ENCODE measurements at places on chromosomes 2 and 18. TPM values are rescaled to one million over a fixed set of nuclear protein-coding genes. Genes with fewer than 3 reads are reported as not detected.

The PARD3B gene
- 101 TPM for total RNA-seq

The TBR1 gene
- total RNA-seq: not detected

The TMEM131 gene
- total RNA-seq: 40.0 TPM

The STAM2 gene
- 18.9 TPM for total RNA-seq

The CPO gene
- total RNA-seq: not detected

The DQX1 gene
- not detected for total RNA-seq

DNA sequence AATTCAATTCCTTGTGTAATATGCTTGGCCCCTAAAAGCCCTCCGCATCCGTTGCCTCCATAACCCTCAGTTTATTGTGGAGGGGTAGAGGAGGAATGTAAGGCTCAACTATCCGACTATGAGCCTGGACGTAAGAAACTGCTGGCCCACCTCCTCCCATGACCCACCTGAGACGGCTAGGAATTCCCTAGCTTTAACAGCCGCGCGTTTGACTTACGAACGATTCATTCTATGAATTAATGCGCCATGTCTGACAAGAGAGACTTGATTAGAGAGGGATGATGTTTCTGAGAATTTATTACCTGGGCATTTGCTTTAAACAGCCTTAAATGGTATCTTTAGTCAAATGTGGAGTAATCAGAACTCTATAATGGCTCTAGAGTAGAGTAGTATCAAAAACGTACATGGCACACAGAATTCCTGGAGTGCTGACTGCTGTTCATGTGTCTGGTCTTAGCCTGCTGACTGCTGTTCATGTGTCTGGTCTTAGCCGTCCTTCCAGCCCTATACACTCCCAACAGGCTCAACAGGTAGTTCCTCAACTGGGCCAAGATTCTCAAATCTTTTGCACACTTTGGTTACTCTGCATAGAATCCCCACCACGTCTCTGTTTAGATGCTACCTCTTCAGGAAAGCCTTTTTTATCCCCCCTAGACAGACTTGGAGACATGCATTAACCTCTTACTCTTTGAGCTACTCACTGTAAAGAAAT, 899 bp upstream of the GFPT1 start:
- no peak for DNase-seq

GRCh38 chr2:14543284-14543683, 89.2 kb upstream of the LRATD1 start:
- no peak for DNase-seq

- no peak for DNase-seq
These were observed 181.8 kb downstream of the PHLPP1 start for GRCh38 chr18:62897153-62897552.

GRCh38 chr2:101699755-101700461, 2.4 kb downstream of the MAP4K4 start:
- DNase-seq: no peak

- DNase-seq: no peak
These were observed 45.7 kb downstream of the QPCT start for GRCh38 chr2:37389989-37390765.

DNA sequence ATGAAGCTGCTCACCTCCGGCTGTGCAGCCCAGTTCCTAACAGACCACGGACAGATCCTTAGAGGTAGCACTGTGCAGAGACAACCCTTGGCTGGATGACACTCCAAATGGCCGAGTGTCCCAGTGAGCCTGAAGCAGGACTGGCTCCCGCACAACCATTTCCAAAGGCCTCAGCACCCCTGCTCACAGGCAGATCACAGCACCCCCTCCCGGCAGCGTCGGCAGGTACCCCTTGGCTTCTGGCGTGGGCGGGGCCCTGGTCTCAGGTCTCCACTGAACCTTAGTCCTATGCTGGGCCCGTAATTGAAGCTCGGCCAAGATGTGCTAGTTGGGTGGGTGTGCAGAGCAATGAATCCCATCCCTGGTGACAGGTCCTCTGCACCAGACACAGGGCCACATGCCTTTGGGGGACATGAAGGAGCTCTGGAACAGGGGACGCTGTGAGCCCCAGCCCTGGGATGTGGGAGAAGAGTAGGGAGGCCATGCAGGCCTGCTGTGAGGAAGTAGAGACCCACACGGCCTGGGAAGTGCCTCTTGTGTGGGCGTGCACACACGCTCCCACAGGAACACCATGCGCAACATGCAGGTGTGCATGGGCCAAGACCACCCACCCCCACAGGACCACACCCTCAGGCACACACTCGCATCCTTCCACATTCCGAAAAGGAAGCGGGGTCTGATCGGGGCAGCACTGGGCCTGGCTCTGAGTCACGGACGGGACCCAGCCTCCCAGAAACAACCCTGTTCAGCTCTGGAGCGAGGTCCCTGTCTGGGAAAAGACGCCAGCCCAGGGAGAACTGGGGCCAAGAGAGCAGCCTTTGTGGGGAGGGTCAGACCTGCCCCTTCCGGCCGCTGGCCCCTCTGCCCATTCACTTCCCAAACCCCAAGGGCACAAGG, 2.8 kb downstream of the DUSP2 start:
- no peak for DNase-seq

DNA sequence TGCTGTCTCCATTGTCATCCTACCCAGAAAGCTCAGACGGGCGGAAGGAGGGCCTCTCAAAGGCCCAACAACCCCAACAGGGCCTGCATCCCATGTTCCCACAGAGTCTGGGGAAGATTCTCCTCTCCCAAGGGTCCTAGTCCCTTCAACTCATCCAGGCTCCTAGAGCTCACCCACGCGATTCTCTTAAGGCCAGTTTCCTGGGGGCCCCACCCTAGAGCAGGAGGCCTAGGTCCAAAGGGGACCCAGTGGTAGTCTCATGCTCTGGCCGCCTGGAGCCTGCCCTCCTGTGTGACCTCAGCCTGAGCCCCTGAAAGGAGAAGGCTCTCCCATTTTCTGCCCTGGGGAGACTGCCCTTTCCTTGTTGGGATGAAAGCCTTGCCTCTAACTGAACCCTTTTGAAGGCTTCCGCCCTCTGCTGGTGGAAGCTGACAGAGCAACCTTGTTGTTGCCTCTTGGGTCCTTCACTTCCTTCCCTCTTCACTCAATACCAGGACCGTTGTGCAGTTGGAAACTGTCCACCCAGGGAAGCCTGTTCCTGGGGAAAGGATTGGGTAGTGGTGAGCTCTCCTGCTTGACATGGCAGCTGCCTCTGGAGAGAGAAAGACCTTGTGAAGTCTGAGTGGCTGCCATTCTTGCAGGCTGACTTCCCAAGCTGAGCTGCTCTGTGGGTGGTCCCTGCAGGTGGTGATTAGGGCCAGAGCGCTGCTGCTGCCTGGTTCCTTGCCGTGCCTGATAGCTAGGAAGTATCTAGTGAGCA, 86.0 kb upstream of the ALPP start:
- peak; percentile 50 for DNase-seq

DNA sequence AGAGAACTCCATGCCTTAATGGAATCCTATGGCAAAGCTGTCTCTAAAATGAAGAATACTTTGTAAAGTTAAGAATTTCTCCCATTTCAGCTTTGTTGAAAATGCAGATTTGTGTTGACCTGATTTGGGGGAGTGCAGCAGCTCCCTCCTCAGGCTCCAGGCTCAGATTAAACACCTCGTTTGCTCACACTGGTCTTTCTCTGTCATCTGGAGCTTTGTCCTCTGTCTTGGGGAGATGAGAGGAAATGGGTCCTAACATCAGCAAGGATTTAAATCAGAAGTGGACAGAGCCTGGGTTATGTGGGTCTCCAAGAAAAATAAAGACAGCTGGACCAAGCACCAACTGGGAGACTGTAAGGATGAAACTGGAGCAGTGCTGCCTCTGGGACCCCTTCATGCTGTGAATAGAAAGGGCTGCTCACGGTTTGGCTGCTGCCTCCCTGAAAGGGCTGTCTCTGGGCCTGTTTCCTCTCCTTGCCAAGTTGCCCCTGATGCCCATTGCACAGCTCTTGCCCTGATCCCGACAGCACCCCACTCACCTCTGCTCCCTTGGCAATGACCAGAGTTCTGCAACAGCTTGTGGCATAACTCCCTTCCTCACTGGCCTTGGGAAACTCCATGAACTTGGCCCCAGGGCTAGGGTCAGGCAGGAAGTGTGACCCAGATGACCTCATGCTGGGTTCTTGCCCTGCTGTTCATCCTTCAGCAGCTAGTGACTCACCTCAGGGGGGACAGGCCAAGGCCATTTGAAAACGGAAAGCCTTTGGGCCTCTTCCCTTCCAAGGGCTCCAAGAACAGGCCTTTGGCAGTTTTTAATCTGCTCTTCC, 197.2 kb downstream of the CYP26B1 start:
- DNase-seq: peak; percentile 61

GRCh38 chr2:233519787-233520611, 46.6 kb downstream of the USP40 start:
- no peak for DNase-seq

DNA sequence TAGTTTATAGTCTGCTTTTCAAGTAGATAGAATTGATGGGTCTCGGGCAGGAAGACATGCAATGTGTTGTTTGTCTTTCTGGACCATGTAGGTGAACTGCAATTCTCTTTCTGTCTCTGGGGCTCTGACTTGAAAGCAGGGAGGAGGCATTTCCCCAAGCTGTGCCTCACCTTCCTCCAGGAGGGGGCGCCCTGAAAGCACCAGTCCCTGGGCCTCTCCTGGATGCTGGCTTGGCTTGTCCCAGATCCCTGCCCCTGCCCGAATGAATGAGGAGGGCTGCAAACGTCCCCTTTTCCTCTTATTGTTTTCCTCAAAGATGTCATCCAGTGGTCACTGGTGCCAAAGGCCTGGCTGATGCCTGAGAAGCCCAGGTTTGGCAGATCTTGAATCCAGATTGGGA, 270.6 kb downstream of the CELF4 start:
- no peak for DNase-seq

- no peak for DNase-seq
These were observed 61.8 kb downstream of the COMMD1 start for GRCh38 chr2:61967262-61967661.

GRCh38 chr2:207935121-207935990, 90.0 kb downstream of the PLEKHM3 start:
- no peak for DNase-seq

DNA sequence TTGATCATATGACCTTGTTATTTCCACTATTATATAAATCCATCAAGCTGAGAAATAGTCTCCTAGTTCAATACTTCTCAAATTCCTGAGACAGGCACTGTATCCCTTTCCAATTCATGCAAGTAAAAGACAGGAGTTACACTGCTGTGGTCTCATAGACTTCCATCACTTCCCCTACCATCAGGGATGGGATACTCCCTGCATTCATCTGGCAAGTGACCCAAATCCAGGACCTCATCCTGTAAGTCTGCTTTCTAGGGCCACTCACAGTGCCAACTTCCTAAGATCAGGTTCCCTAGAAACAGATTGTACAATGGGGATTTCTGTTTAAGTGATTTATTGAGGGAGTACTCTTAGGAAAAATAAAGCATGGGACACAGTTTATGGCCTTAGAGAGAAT, 424.0 kb upstream of the CDH7 start:
- DNase-seq: no peak

DNA sequence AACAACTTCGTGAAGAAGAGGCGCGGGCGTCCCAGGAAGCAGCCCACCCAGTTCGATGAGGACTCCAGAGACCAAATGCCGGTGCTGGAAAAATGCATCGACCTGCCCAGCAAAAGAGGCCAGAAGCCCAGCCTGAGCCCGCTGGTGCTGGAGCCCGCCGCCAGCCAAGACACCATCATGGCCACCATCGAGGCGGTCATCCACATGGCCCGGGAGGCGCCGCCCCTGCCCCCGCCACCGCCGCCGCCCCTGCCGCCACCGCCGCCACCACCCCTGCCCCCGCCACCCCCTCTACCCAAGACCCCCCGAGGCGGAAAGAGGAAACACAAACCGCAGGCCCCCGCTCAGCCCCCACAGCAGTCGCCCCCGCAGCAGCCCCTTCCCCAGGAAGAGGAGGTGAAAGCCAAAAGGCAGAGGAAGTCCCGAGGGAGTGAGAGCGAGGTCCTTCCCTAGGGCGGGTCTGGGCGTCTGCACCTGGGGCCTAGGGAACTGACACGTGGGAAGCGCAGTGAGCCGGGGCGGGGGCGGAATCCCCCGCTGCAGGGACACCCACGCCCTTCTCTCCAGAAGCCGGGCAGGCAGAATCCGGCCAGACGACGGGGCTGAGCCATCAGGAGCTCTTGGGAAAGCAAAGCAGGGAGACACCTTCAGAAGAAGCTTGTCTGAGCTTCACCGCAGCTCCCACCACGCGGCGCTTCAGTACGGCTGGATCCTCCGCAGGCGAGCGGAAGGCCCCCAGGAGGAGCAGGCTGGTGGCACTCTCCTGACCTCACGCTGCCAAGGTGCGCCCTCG, 382.8 kb downstream of the SETBP1 start:
- no peak for DNase-seq
